ENCODE measurements at places on chromosomes 6 and 20. TPM values are rescaled to one million over a fixed set of nuclear protein-coding genes. Genes with fewer than 3 reads are reported as not detected.
A peak's percentile ranks its signal among the peaks of the same experiment; 100 is the strongest.

DNA sequence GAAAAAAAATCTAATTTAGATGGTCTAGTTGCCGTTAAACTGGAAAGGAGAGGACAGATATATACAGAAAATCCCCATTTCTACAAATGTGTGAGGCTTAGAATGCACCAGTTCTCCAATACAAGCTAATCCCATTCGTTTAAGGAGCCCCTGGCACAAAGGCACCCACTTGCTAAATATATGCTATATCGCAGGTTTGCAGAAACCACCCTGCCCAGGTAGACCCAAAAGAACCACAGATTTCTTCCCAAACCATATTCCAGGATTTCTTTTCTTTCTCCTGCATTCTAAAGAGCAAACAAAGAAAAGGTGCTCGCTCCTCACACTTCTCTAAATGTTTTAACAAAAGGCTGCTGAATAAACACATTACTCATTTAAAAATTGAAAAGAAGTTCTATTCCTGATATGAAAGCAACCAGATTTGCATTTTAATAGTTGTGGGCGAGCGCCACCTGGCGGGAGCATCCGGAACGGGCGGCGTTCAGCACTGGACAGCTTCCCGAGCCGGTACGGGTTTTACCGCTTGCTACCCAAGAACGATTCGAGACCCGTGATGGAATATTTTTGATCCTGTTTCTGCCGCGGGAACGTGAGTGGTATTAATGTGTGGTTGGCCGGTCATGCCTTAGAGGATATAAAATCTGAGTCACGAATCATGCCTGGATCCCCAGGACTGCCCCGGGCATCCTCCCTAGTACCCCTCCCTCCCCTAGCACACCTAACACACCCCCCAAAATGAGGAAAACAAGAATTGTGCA lies 2.1 kb downstream of the PTPRT start:
- H3K27me3 ChIP-seq: peaks cover 38% of the 10 kb centered on the region
- H3K4me3 ChIP-seq: no peak overlapping the region

GRCh38 chr6:54629131-54629530 lies 217.4 kb upstream of the FAM83B start:
- no peaks in the 10 kb centered on the region for H3K27me3 ChIP-seq
- no peaks in the 10 kb centered on the region for H3K36me3 ChIP-seq
- no peak for DNase-seq
- H3K4me1 ChIP-seq: no peaks in the 10 kb centered on the region
- no peak overlapping the region for H3K4me3 ChIP-seq
- H3K27ac ChIP-seq: no peak overlapping the region

- no peaks in the 10 kb centered on the region for H3K36me3 ChIP-seq
- H3K4me3 ChIP-seq: no peak overlapping the region
- peaks cover 11% of the 10 kb centered on the region for H3K4me1 ChIP-seq
- H3K27me3 ChIP-seq: no peaks in the 10 kb centered on the region
- no peak overlapping the region for H3K27ac ChIP-seq
These were observed 275.5 kb downstream of the PTPRK start for GRCh38 chr6:128244751-128245405.

GRCh38 chr6:44781912-44782597 lies 394.5 kb downstream of the CDC5L start:
- no peak for DNase-seq
- H3K27ac ChIP-seq: no peak overlapping the region
- H3K4me3 ChIP-seq: no peak overlapping the region
- no peaks in the 10 kb centered on the region for H3K27me3 ChIP-seq
- H3K36me3 ChIP-seq: no peaks in the 10 kb centered on the region

- no peak for DNase-seq
- peaks cover 4% of the 10 kb centered on the region for H3K36me3 ChIP-seq
- H3K27ac ChIP-seq: no peak overlapping the region
- H3K4me1 ChIP-seq: peaks cover 4% of the 10 kb centered on the region
These were observed 12.1 kb downstream of the ANKRD60 start for GRCh38 chr20:58216334-58216733.

GRCh38 chr6:142821860-142822259 lies 123.1 kb downstream of the HIVEP2 start:
- H3K27me3 ChIP-seq: peaks cover 2% of the 10 kb centered on the region
- peak; percentile 60 for DNase-seq
- H3K27ac ChIP-seq: peak overlapping the region; percentile 75
- H3K36me3 ChIP-seq: peaks cover 24% of the 10 kb centered on the region

DNA sequence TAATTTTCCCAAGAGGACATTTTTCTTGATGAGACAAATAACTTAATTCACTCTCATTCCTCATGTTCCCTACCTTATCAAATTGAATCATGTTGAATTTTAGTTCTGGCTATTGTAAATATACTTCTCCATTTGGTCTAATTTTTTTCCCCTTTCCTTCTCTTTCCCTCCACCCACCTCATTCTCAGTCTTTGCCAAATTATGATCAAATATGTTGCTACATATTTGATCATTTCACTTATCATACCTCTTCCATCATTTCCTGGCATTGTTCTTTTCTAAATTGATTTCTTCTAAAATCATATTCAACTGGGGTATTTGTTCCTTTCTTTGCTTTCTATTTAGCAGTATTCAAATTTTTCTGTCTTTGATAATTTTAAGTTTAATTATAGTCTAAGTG lies 52.3 kb downstream of the HDGFL1 start:
- H3K36me3 ChIP-seq: no peaks in the 10 kb centered on the region
- H3K4me1 ChIP-seq: no peaks in the 10 kb centered on the region
- no peaks in the 10 kb centered on the region for H3K27me3 ChIP-seq
- no peak overlapping the region for H3K4me3 ChIP-seq
- H3K27ac ChIP-seq: no peak overlapping the region

GRCh38 chr6:37636116-37636515 lies 61.6 kb downstream of the MDGA1 start:
- no peak for DNase-seq
- H3K4me3 ChIP-seq: no peak overlapping the region
- H3K36me3 ChIP-seq: peaks cover 2% of the 10 kb centered on the region
- peaks cover 6% of the 10 kb centered on the region for H3K27me3 ChIP-seq

- DNase-seq: no peak
- no peaks in the 10 kb centered on the region for H3K4me1 ChIP-seq
- H3K27me3 ChIP-seq: peaks cover 9% of the 10 kb centered on the region
These were observed 17.1 kb downstream of the SULF2 start for GRCh38 chr20:47768016-47768824.

DNA sequence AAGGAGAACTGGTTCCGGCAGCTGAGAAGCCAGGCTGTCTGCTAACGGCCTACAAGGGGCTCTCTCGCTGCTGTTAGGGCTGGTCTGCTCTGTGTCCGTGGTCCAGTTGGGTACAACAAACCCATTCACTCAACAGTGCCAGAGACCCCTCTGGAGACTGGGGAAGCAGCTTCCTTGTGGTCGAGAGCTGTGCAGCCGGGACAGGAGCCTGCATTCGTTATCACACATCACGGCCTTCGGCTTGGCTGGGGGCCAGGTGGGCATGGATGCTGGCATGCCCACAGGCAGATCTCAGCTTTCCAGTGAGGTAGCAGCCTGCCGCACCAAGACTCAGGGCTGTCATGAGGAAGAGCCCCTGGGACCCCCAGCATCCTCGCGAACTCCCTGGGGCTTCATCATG lies 124.7 kb downstream of the PREX1 start:
- no peak for DNase-seq
- no peak overlapping the region for H3K27ac ChIP-seq
- H3K4me3 ChIP-seq: no peak overlapping the region
- peaks cover 34% of the 10 kb centered on the region for H3K4me1 ChIP-seq
- H3K36me3 ChIP-seq: peaks cover 60% of the 10 kb centered on the region
- H3K27me3 ChIP-seq: no peaks in the 10 kb centered on the region

DNA sequence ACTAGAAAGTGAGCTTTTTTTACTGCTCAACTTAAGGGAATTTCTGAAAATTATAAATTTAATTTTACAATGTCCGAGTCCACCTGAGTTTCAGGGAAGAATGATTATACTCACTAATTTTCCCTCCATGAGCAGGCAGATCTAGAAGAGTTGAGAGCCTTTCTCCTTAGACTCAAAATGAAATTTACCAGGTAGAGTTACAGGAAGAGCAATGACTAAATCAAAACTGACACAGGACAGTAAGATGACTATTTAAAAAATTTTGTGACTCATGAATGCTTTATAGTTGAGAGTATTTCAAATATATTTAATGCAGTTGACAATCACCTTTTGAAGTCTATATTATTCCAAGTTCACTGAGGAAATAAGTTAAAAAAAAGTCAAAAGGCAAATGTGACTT lies 198.1 kb upstream of the NRSN1 start:
- DNase-seq: no peak
- no peak overlapping the region for H3K27ac ChIP-seq
- no peaks in the 10 kb centered on the region for H3K36me3 ChIP-seq
- no peaks in the 10 kb centered on the region for H3K27me3 ChIP-seq

DNA sequence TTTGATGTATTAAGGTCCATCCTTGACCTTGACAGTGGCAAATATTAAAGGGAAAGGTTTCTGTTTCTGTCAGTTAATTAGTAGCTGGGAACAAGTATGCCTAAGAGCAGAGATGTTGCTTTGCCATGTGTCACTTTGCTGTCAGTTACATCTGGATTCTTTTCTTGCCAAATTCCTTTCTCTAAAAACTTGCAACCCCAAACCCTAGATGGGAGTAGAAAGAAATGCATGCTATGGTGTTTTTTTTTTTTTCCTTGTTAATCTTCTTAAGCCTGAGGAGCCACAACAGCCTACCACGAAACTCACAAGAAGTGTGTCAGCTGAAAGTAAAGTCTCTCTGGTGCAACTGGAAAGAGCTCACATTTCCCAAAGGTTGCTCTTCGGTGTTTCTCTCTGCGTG lies 18.0 kb upstream of the CLDN20 start:
- no peak for DNase-seq
- H3K27me3 ChIP-seq: no peaks in the 10 kb centered on the region
- peaks cover 3% of the 10 kb centered on the region for H3K4me1 ChIP-seq
- H3K4me3 ChIP-seq: no peak overlapping the region
- no peak overlapping the region for H3K27ac ChIP-seq

GRCh38 chr6:89986650-89987074 lies 92.4 kb downstream of the GJA10 start:
- peak overlapping the region; percentile 51 for H3K4me3 ChIP-seq
- no peaks in the 10 kb centered on the region for H3K27me3 ChIP-seq
- DNase-seq: no peak
- H3K27ac ChIP-seq: peak overlapping the region; percentile 88
- peaks cover 74% of the 10 kb centered on the region for H3K36me3 ChIP-seq

GRCh38 chr6:63615590-63615989 lies 20.0 kb upstream of the PHF3 start:
- DNase-seq: no peak
- no peak overlapping the region for H3K4me3 ChIP-seq
- H3K36me3 ChIP-seq: no peaks in the 10 kb centered on the region
- no peaks in the 10 kb centered on the region for H3K4me1 ChIP-seq

- H3K27ac ChIP-seq: no peak overlapping the region
- no peak overlapping the region for H3K4me3 ChIP-seq
- peaks cover 24% of the 10 kb centered on the region for H3K4me1 ChIP-seq
- H3K27me3 ChIP-seq: peaks cover 4% of the 10 kb centered on the region
- no peaks in the 10 kb centered on the region for H3K36me3 ChIP-seq
These were observed 128.3 kb downstream of the OLIG3 start for GRCh38 chr6:137365707-137366437.

- H3K36me3 ChIP-seq: no peaks in the 10 kb centered on the region
- peak overlapping the region; percentile 78 for H3K4me3 ChIP-seq
- H3K27ac ChIP-seq: peak overlapping the region; percentile 72
- H3K4me1 ChIP-seq: peaks cover 58% of the 10 kb centered on the region
- peak; percentile 86 for DNase-seq
These were observed 37.2 kb downstream of the SCML4 start for GRCh38 chr6:107786709-107787588.

DNA sequence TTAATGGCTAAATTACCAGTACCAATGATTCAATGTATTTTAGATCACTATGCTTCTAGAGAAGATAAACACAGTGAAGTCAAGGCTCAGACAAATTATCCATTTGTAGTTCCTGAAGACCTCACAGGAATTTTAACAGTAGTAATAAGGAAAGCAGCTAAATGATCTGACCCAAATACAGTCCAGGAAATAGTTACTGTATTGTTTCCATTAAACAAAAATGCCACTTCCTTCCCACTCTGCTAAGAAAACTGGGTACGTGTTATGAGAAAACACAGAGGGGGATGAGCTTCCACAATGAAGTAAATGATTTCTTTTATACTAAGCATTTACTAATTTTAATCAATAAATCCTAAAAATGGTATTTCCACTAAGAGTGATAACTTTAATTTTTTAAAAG lies 127.9 kb downstream of the CDK19 start:
- H3K36me3 ChIP-seq: peaks cover 3% of the 10 kb centered on the region
- peaks cover 16% of the 10 kb centered on the region for H3K4me1 ChIP-seq
- no peak overlapping the region for H3K27ac ChIP-seq
- no peak overlapping the region for H3K4me3 ChIP-seq
- H3K27me3 ChIP-seq: no peaks in the 10 kb centered on the region
- DNase-seq: no peak

- H3K27ac ChIP-seq: no peak overlapping the region
- peaks cover 20% of the 10 kb centered on the region for H3K27me3 ChIP-seq
- no peaks in the 10 kb centered on the region for H3K36me3 ChIP-seq
These were observed 9.9 kb upstream of the PI16 start for GRCh38 chr6:36944650-36945049.

DNA sequence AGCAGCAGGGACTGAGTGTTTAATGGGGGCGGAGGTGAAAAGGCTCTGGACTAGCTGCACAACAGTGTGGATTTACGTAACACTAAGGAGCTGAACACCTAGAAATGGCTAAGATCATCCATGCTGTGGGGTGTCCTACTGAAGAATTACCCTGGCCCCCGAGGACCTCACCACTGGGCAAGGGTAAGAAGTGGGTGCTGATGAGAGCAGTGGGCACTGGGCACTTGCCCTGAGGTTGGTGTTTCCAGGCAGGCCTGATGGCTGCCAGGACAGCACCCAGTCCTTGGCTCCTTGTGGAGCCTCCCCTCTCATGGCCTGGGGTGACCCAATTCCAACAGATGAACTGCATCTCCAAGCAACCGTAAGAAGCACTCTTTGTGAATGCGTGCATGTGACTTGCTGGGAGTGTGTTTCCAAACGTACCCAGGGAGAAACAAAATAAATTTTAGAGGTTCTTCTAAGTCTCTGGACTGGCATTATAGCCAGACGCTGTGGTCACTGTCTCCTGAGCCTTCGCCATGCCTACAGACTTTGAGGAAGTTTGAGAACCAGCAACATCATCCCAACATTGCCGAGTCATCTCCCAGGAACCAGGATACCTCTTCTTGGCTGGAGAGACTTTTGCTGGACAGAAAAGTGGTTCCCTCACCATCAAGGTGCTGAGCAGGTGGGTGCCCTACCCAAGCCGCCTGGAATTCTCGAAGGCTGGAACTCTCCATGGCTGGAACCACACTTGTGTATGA lies 245.9 kb downstream of the ERMARD start:
- H3K27ac ChIP-seq: no peak overlapping the region
- H3K4me3 ChIP-seq: no peak overlapping the region
- no peak for DNase-seq

Gene MRPS18B
- total RNA-seq: 83.6 TPM

Gene NR2E1
- not detected for total RNA-seq

Gene RRAGD
- total RNA-seq: 10.9 TPM

Gene OOEP
- 0.47 TPM for total RNA-seq

Gene VSTM2L
- total RNA-seq: 0.09 TPM

Gene GCNT2
- 2.5 TPM for total RNA-seq

Gene SAMD5
- 0.05 TPM for total RNA-seq
